ENCODE measurements at places on chromosomes 7 and 10.

DNA sequence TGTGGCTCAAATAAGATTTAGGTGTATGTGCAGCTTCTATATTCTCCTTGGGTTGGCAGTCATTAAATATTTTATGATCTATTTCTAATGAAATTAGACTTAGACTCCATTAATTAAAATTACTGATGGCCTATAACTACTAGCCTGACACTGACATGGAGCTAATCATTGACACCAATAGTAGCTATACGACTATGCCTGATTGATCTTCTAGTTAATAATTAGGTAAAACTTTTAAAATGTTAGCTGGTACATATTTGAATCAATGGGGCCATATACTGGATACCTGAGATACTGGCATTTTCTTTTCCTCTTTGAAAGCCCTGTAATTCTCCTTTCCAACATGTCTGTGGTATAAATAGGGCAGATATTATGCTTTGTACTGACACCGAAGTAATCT, 14.4 kb downstream of the WEE2 start:
- H3K27ac ChIP-seq = no peak overlapping the region
- no peak overlapping the region for H3K4me3 ChIP-seq
- H3K36me3 ChIP-seq = no peaks in the 10 kb centered on the region
- no peaks in the 10 kb centered on the region for H3K27me3 ChIP-seq
- no peak for DNase-seq
- H3K4me1 ChIP-seq = peaks cover 2% of the 10 kb centered on the region

DNA sequence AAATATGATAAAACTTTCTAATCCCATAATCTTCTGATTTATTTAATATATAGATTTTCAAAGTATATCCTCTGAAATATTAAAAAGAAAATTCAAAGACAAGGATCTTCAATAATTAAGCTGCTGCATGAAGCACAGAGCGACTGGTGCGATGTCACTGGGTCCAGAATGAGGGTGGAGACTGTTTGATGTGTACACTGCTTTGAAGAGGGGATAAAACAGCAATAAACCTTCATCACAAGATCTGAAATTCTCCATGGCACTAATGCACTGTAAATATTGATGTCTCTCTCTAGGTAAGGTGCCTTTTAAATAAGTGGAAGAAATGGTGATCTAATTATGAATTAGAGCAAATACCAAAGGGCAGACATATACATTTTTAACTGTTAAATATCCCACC, 337.8 kb downstream of the PARD3 start:
- H3K27me3 ChIP-seq = no peaks in the 10 kb centered on the region
- no peak for DNase-seq
- no peak overlapping the region for H3K27ac ChIP-seq
- no peaks in the 10 kb centered on the region for H3K4me1 ChIP-seq
- H3K36me3 ChIP-seq = no peaks in the 10 kb centered on the region

DNA sequence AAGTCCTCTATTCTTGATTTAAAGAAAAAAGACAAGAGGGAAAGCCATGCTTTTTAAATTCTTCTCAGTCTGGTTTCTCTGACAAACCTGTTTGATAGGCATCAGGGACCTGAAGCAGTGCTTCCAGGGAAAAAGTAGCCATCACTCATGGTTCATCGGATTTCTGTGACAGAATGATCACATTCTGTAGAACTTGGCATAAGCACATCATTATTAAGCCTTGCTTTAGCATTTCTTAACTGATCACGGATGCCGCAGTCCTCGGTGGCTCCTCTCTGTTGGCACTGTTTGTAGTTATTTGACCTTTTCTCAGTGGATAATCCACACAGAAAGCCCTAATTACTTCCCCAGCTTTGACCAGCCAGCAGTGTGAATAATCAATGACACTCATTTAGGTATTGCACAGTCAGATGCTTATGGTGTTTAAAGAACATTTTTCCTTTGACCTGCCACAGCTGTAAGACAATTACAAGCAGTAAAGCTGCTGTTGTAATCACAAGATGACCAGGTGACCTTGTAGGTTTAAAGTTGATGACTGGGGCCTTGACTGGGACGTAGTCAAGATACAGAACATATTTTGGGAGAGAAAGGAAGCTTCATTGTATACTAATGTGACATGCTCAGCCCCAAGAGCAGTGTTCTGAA, 64.4 kb upstream of the SKAP2 start:
- H3K4me1 ChIP-seq = no peaks in the 10 kb centered on the region
- H3K27me3 ChIP-seq = peaks cover 3% of the 10 kb centered on the region
- no peak for DNase-seq
- H3K36me3 ChIP-seq = no peaks in the 10 kb centered on the region

DNA sequence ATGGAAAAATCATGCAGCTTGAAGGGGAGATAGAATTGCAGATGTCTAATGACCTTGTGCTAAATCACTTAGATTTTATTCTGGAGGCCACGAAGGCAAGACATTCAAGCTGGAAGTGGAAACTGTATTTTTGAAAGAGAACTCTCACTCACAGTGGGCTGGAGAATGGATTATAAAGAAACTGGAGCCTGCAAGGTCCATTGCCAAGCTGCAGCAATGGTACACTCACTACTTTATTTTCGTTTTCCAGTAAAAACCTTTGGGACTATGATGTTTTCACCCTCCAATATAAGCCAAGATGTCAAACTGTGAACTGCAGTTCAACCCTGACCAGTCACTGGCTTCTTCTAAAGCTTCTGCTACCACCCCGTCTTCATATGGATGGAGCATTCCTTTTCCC, 62.0 kb downstream of the SKIDA1 start:
- H3K27ac ChIP-seq = no peak overlapping the region
- DNase-seq = no peak
- peaks cover 1% of the 10 kb centered on the region for H3K27me3 ChIP-seq
- no peaks in the 10 kb centered on the region for H3K36me3 ChIP-seq
- H3K4me1 ChIP-seq = no peaks in the 10 kb centered on the region
- H3K4me3 ChIP-seq = no peak overlapping the region

- H3K36me3 ChIP-seq = no peaks in the 10 kb centered on the region
- peaks cover 8% of the 10 kb centered on the region for H3K4me1 ChIP-seq
- peaks cover 4% of the 10 kb centered on the region for H3K27me3 ChIP-seq
- DNase-seq = no peak
- H3K4me3 ChIP-seq = no peak overlapping the region
Observed at GRCh38 chr10:112802411-112803022, 147.5 kb upstream of the TCF7L2 start.

- H3K4me1 ChIP-seq = peaks cover 5% of the 10 kb centered on the region
- H3K27me3 ChIP-seq = peaks cover 5% of the 10 kb centered on the region
- peak; percentile 16 for DNase-seq
- H3K27ac ChIP-seq = no peak overlapping the region
- H3K4me3 ChIP-seq = no peak overlapping the region
Observed at GRCh38 chr10:83373671-83374070, 765.6 kb upstream of the GHITM start.
